A673 (cell line): ENCODE measurements at places on chromosomes 13 and 19.

DNA sequence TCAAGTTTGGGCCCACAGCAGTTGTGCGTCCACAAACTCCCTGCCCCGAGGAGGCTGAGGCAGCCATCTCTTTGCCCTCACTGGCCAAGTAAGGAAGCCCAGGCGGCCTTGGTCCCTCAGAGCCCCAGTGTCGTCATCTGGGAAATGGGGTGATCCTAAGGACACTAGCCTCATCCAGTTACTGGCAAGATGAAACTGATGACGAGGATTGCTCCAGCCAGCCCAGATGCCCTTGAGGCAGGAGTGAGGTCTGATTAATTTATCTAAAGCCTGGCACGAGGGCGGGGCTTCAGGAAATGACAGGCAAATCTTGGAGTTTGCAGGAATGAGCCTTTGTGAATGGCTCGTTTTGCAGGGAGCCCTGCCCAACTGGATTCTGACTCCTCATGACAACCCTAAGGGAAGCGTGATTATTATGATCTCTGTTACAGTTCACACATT, 5.6 kb downstream of the LIPE start:
- no peak for DNase-seq

- DNase-seq: peak; percentile 67
Observed at GRCh38 chr13:46211116-46211482, 629 bp upstream of the LRRC63 start.

DNA sequence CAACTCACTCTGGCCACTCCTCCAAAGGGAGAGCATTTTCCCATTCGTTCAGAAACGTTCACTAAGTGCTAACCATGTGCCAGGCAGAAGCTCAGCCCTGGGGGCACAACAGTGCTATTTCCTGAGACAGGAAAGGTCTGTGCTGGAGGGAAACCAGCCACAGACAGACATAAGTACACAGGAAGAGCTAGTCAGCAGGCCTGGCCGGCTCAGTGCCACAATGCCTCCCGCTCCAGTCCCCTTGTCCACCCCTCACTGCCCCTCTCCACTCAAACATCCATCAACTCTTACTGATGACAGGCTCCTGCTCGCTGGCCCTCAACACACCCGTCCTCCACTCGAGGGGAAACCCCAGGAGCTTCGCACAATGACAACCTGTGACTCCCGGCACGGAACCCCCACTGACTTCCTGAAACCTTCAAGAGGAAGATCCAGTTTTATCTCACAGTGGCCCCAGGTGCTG, 11.3 kb upstream of the PLA2G4C start:
- peak; percentile 55 for DNase-seq

- DNase-seq: peak; percentile 31
Observed at GRCh38 chr19:19460761-19461265, 54.5 kb downstream of the TSSK6 start.

- no peak for DNase-seq
Observed at GRCh38 chr13:93418398-93418797, 191.8 kb downstream of the GPC6 start.

DNA sequence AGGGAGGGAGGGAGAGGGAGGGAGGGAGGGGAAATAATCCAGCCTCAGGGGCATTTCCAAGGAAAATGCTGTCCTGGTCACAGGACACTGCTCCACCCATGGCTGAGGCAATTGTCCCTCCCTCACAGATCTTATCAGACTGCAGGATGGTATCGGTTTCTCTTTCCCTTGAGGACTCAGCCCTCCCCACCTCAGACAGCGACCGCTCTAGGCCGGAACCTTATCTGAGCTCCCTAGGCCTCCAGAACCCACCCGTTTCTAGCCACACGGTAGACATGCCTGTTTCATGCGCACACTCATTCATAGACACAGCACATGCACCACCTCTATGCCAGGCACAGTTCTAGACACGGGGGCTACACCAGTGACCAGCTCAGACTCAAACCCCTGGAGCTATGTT, 10.0 kb upstream of the IZUMO2 start:
- DNase-seq: no peak

DNA sequence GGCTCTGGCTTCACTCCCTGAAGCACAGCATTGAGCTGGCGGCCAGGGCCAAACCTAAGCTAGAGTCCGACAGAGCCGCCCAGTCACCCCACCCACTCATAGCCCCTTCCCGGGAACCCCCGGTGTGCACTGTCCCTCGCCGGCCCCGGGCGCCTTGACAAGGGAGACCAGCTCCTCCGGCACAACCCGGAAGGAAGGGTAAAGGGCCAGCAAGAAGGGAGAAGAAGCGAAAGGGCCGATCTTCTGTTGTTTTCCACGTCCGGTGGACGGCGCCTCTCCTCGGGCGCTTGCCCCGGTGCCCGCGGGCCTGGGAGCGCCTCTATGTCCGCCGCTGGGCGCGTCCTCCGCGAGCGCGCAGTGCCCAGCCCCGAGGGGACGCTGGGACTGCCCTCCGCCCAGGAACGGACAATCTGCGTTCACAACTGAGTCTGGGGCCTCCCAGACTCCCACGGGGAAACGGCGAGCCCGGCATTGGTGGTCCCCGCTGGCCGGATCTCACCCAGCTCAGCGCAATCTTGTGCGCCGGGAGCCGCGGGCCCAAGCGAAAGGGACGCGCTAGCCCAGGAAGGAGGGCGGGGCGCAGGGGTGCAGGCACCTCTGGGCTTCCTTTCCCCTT, 172.5 kb upstream of the MIR17HG start:
- DNase-seq: no peak

DNA sequence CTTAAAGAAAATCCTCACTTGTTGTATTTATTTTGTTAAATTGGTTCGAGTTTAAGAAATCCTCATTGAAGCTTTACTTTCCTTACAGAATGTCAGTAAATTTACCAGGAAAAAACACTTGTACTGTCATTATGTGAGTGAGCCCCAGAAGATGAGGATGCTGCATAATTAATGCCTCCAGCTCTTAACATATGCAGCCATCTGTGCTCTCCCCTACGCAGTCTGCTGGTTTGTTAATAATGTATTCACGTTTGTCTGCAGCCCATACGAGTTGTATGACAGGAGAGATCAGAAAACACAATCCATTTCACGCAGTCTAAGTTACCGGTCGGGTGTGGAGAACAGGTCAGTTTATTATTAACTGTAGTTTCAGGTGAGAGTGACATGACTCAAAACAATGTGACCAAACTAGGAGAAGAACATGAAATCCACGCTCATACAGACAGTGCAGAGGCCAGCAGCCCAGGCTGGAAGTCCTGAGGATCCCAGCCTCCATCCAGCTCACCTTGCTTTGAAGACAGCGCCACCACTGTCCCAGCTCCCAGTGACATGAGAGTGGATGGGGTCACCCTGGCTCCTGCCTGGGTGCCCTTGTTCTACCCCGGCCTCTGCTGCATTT, 19.8 kb upstream of the ATP11A start:
- DNase-seq: no peak

GRCh38 chr13:70505809-70506208, 397.6 kb upstream of the KLHL1 start:
- no peak for DNase-seq

GRCh38 chr13:111661776-111662175, 341.3 kb downstream of the TEX29 start:
- no peak for DNase-seq

DNA sequence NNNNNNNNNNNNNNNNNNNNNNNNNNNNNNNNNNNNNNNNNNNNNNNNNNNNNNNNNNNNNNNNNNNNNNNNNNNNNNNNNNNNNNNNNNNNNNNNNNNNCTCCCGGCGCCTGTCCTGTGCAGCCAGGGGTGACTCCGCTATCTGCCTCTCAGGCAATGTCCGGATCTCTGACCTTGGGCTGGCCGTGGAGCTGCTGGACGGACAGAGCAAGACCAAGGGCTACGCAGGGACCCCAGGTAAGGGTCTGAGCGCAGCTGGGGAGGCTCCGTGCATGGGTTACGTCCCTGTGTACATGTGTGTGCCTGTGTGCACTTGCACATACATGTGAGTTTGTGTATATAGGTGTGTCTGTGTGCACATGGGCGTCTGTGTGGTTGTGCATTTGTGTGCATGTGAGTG, 36.1 kb upstream of the TMEM255B start:
- no peak for DNase-seq

DNA sequence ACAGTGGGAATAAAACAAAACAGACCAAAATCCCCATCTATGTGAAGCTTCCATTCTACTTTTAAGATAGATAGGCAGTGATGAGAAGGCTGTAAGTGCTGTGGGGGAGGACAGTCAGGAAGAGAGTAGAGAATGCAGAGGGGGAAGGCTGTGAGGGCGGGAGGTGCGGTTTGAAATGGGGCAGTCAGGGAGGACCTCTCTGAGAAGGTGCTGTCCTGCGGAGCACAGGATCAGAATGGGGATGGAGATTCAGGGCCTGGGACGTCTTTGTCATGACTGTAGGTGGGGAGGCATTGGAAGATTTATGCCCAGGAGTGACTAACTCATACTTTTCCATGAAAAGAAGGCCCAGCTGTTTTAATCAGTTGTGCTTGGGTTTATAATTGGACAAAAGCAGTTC, 3.9 kb upstream of the GPR183 start:
- DNase-seq: no peak
